Aorta (tissue), 5 donors: ENCODE measurements at places on chromosomes 7 and 10. TPM values are rescaled to one million over a fixed set of nuclear protein-coding genes. Genes with fewer than 3 reads are reported as not detected.
A peak's percentile ranks its signal among the peaks of the same experiment; 100 is the strongest.

DNA sequence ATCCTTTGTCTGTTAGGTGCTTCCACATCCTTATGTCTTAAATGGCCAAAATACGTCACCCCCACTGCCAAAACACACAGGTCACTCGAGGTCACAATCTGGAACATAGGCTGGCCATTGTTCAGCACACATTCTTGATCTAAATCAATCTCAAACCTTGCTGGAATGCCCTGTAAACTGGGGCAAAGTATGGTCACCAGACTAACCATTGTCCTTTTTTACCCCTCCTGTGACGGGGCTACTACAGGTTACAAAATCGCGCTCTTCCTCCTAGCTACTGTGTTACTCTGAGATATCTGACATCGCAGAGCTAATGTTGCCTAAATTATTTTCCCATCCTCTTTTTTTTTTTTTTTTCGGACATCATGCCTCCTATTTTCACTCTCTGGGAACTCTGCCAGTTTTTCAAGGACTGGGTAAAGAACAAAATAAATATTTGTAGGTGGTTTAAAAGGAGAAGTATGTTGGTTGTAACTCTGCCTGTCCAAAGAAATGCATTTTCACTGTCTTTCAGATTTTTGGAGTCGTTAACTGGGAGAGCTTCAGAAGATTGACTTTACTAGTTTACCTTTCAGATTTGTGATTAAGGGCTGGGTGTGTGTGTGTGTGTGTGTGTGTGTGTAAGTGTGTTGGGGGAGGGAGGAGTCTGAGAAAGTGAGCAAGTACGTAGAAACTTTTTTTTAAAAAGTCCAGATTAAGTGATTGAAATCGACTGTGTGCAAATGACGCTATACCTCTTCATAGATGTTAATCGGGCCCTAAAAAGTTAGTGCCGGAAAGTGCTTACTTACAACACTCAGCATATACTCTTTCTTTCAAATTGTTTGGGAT is 942 bp upstream of the KIAA1217 start:
- no peak for DNase-seq

The LEP gene
- 0.97 TPM for total RNA-seq

GRCh38 chr10:129894698-129895097 is 69.4 kb downstream of the EBF3 start:
- no peak for DNase-seq

GRCh38 chr10:25328361-25328760 is 153.6 kb downstream of the GPR158 start:
- no peak for DNase-seq

- DNase-seq: no peak
Measured at GRCh38 chr10:71179382-71179781, 33.0 kb upstream of the UNC5B start.

The ABCB1 gene
- 2.3 TPM for total RNA-seq

GRCh38 chr10:87767253-87767652 is 50.8 kb downstream of the ATAD1 start:
- no peak for DNase-seq

- peak; percentile 15 for DNase-seq
Measured at GRCh38 chr7:2968176-2968575, 75.5 kb downstream of the CARD11 start.

The CRHR2 gene
- 0.23 TPM for total RNA-seq

The HTR5A gene
- total RNA-seq: not detected

DNA sequence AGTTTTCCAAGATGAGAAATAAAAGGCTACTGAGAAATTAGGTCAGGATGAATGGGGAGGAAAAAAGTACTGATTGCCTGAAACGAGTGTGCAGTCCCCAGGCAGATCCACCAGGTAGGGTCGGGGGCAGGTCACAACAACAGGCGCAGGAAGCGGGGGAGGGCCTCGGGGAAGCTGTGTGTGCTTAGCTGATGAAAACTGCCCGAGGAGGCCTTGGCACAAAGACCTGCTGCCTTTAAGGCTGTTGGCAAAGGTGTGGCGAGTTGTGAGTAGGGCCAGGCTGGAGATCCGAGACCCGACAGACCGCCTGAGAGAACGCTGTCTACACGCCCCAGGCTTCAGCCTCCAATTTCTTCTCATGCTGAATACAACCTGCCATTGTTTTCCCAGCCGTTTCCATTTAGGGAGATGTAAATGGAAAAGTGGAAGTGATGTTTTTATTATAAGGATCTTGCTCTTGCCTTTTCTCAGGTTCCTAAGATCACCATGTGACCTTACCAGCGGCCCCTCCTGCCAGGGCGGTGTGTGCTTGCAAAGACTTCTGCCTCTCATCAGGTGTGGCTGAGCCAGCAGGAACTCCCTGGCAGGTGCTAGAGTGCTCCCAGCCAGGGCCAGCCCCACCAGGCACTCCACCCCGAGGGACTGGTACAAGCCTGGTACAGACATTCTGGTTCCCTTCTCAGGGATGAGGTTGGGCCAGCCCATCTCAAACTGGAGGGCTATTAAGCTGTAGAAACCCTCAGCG is 60.8 kb downstream of the DLG5 start:
- DNase-seq: no peak
